ENCODE measurements at places on chromosomes 12 and 14.

DNA sequence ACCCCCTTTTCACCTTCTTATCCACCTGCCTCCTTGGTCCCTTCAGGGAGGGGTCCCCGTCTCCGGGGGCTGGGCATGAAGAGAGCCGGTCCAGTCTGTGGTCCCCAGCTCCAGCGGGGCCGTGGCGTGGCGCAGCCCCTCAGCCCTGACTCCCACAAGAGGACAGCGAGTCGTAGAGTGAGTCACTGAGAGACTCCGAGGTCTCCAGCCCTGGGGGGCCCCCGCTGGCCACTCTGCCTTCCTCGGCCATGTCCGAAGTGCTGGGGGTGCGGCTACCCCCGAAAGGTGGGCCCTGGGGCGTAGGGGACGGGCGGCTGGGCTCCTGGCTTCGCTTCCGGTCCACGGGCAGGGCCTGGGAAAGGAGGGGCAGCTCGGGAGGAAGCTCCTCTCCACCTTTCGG, 36.5 kb downstream of the NCKAP5L start:
- DNase-seq: no peak

- no peak for DNase-seq
These were observed 103.7 kb downstream of the ETV6 start for GRCh38 chr12:11753150-11753499.

GRCh38 chr12:9674226-9674590, 4.7 kb downstream of the CLEC2D start:
- peak; percentile 38 for DNase-seq

- DNase-seq: no peak
These were observed 229.5 kb downstream of the FOXN3 start for GRCh38 chr14:89187501-89187900.

GRCh38 chr12:4118017-4118510, 155.5 kb upstream of the CCND2 start:
- DNase-seq: peak; percentile 86

DNA sequence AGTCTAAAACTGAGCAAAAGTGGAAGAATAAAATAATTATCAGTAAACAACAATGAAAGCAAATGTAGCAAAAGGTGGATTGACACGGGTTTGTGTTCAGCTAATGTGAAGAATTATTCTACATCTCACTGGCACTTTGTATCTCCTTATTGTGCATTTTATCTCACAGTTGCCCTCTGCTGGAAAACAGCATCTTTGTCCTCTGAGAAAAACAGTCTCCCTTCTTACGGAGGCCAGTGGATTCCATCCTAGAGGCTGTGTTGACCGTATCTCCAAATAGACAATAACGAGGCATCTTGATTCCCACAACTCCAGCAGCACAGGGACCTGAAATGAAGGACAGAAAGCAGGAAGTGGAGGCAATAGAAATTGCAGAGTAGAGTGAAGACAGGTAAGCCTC, 51.3 kb upstream of the PLBD1 start:
- no peak for DNase-seq

DNA sequence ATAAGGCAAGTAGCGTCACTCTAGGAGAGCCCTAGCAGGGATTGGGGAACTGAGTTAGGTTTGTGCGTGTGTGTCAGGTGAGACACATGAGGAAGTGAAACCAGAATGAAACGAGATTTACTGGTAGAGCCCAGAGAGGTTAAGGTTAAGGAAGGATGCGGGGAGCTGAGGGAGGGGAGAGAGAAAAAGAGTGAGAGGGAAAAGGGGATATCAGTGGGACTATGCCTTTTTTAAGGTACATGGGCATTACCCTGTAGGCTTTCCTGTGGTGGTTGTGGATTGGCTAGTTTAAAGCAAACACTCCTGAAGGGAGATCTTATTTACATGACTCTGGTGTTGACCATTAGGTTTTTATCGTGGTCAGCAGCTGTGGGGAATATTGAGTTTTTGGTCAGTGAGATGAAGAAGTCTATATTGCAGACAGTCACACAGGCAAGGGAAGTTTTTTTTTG, 13.9 kb downstream of the ZDHHC17 start:
- peak; percentile 67 for DNase-seq

DNA sequence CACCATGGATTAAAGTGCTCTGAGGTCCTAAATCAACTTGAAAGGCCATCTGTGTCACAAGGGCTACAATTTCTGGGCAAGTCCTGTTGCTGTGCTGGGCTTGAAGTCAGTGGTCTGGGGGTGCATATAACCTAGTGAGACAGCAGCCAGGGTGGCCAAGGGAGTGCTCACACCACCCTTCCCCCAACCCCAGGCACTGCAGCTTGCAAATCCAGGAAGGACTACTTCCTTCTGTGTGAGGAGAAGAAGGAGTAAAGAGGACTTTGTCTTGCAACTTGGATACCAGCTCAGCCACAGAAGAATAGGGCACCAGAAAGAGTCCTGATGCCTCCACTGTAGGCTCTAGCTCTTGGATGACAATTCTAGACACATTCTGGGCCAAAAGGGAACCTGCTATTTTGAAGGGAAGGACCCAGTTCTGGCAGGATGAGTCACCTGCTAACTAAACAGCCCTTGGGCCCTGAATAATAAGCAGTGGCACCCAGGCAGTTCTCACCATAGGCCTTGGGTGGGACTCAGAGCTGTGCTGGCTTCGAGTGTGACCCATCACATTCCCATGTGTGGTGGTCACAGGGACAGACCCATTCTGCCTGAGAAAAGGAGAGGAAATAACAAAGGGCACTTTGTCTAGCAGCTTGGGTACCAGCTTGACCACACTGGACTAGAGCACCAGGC, 32.6 kb upstream of the DHRS7 start:
- no peak for DNase-seq

GRCh38 chr14:88901189-88901588, 76.7 kb downstream of the TTC8 start:
- no peak for DNase-seq

DNA sequence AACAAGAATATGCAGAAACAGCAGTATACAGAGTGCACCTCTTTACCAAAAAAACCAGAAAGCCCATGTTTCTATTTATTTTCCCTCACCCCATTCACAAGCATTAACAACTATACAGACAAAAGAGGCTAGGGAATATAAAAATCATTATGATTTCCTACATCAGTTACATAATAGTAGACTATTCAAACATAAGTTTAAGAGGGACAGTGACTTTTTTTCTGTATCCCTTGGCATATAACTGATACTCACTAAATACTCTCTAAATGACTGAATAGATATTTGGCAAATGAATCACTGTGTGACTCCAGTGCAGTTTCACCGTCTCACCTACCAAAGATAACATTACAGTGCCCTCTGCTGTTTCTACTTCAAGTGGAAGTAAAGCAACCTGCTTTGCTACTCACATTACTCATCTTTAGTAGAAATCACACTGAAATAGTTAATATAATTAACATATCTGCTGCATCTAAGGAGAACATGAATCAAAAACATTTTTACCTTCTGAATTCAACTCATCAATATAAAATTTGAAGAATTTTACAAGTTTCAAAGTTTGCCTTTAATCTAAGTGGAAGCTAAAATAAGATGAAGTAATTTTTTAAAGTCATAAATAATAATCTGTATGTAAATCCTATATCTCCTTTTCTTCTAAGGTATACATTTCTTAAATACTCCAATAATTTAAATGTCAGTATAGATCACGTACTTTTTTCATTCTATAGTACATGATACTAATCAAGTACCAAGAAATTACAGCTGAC, 103.8 kb downstream of the OSBPL8 start:
- DNase-seq: peak; percentile 47

DNA sequence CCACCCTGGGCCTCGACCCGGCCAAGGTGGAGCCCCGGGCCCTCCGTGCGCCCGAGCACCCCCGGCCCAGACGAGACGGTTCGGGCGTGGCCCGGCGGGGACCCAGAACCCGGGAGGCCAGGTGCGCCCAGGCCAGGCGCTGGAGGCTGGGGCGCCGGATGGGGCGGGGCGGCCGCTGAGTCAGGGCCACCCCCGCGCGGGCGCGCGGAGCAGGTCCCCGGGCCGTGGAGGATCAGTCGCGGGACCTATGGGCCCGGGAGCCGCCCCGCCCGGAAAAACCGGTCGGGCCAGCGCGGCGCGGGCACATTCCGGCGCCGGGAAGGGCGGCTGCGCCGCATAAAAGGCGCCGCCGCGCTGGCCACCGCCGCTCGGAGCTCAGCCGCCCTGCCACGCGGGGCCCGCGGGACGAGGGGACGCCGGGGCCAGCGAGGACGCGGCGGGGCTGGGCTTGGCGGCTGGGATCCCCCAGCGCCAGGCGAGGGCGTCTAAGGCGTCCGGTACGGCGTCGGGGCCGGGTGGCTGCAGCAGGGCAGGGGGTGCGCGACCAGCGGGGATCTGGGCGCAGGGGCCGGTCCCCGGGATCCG, 21.5 kb upstream of the KIF26A start:
- DNase-seq: no peak

GRCh38 chr12:95259368-95259767, 41.8 kb downstream of the VEZT start:
- DNase-seq: no peak

DNA sequence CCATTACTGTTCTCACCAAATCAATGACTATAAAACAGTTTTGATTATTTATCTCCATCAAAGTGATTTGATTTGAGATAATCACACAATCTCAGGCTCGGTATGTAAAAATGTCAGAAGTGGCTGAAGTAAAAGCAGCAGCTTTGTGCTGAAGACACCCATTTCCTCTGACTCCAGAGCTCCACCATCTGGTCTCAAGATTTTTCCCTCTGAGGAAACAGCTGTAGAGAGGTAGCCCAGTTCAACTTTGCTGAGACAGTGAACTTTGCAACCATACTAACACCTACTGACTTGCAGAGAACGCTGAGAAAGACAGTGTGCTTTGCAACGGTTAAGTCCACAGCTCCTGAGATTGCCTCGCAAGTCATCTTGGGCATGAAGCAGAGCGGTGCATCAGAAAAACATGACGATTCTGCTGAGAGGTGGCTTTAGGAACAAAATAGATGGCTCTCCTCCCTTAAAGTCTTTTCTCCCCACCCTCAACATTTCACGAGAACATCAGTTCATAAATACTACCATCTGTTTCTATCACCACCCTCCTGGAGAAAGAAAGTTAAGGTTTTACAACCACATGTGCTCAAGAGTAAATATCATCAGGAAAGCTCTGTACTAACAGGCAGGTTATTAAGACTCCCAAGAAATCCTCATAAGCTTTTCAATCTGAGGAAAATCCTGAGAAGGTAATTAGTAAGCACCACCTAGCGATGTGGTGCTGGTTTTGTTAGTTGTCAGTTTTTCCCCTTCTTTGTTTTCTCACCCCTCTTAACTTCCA, 34.8 kb downstream of the HIGD1C start:
- no peak for DNase-seq

- no peak for DNase-seq
These were observed 54.1 kb downstream of the ADIPOR2 start for GRCh38 chr12:1744932-1745331.

DNA sequence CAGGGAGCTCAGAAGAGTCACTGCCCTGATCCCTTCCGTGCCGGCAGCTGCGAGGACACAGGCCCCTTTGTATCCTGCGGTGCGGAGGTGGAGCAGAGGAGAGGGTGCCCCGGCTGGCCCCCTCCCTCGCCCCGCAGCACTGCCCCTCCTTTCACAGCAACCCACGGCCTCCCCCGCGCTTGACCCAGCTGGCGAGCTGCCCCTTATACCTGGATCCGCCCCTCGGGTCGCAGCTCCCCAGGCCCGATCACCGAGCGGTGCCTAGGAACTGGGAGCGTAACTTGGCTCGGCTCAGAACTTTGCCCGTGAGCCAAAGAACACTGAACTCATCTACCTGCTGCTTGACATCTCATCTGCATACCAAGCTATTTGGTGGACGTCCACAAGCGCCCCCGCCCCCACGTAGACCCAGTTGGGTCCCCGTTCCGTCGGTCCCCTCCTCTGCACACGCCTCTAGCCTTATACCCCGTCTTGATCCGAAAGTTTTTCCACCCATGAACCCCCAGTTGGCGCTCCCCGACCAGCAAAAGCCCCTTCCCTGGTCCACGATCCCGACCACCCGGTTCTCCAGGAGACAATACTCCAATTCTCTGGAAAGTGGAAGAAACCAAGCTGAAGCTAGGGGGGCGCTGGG, 697 bp upstream of the DNAJC14 start:
- DNase-seq: no peak

DNA sequence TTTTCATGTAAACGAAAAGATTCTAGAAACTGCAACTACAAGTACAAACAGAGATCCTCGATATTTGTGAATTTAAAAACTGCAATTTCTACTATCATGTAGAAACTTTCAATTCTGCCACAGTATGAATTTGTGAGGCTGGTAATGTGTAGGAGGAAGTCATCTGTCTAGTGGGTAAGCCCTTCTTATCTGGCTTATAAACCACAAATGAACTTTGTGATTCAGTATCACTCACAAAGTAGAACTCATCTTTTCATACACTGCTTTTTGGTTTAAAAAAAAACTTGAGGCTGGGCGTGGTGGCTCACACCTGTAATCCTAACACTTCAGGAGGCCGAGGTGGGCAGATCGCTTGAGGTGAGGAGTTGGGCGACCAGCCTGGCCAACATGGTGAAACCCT, 20.7 kb downstream of the GTF2A1 start:
- DNase-seq: no peak

- no peak for DNase-seq
These were observed 141.8 kb downstream of the MYRFL start for GRCh38 chr12:69966839-69967238.

DNA sequence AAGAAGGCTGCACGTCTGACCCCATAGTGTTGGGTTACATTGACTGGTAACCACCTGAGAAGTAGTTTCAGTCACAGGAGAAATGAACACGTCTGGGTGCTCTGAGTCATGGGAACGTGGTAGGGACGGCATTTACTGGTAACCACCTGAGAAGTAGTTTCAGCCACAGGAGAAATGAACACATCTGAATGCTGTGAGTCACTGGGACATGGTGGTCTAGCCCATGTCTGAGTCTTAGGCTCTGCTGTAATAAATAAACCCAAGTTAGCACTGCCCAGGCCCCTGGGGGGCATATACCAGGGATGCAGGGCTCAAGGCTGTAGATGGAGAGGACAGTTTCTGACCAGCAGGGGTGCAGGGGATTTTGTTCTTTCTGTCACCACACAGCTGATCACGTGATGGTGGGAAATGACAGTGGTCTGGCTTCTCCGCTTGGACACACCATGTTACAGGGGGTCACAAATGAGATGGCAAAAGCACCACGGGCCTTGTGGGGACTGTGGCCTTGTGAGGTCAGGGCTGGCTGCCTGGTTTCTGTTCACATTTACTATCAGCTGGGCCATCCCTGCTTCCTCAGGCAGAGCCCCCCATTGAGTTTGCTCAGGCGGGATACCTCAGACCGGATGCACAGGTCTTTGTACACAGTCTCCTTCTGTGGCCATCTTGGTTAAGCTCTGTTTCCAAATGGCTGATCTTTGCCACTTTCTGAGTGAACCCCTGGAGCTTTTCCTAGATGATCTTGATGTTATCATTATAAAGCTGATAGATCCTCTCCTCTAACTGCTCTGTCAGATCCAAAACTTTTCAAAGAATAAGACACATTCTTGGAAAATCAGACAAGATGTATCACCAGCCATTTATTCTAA, 9.8 kb upstream of the C12orf42 start:
- peak; percentile 91 for DNase-seq

DNA sequence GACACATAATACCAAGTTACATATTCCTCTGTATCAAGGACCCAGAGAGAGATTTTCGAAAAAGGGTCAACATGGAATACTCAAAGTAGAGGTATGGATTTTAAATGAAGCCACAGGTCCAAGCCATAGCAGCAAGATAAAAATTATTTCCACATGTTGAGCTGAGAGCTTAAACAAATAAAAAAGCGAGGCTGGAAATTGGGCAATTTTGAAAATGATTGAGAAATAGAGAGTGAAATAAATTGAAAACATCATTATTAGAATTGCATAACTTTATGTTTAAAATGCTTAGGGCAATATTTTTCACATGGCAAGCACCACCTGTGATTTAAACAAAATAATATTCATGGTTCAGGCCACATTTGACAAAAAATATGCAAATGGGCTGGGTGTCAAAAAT, 1251.0 kb upstream of the USP15 start:
- DNase-seq: no peak

- DNase-seq: no peak
These were observed at the start of gene HAL for GRCh38 chr12:95996034-95996658. HAL (minus strand) TSS chr12:95996344; CDS start chr12:95995910, 434 bp downstream.
